Anterior cingulate cortex (tissue), 58 donors: ENCODE measurements at places on chromosomes 7 and 10.

GRCh38 chr7:85489498-85489897 is 302.6 kb upstream of the SEMA3D start:
- DNase-seq: no peak

- no peak for DNase-seq
Measured at GRCh38 chr7:132140341-132140740, 435.9 kb downstream of the PLXNA4 start.

- DNase-seq: no peak
Measured at GRCh38 chr7:44764081-44764480, 15.4 kb downstream of the ZMIZ2 start.

- DNase-seq: no peak
Measured at GRCh38 chr10:10492420-10492819, 525.3 kb upstream of the CELF2 start.

DNA sequence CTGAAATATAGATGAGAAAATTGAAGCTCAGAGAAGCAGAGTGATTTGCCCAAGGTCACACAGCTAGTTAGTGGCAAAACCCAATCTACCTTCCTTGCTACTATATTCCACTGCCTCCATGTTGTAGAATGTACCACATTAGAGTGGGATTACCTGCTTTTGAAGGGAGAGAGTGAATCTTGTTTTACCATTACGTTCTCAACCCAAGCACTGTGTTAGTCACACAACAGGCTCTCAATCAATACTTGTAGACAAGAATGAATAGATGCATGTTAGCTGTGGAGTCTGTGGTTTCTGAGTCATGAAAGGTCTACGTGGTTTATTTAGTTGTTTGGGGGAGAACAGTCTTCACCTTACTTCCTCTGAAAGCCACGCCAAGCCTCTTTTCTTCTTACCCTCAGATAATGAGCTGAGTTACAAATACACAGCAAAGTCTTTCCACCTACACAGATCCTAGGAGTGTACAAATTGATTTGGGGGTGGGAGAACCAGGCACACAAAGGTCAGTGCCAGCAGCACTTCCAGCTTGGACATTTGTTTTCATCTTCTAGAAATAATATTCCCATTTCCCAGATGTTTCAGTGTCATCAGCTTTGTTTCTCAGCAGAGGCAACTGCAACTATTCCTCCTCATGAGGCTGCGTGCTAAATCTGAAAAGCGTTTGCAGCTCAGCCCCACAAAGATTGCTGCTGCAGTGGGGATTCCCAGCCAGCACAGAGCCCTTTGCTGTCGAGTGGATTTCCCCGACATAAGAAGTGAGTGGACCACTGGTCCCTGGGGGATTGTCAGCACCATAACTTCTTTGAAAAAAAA is 71.5 kb upstream of the ADO start:
- DNase-seq: no peak

- DNase-seq: no peak
Measured at GRCh38 chr7:77571801-77572200, 34.7 kb downstream of the PTPN12 start.

DNA sequence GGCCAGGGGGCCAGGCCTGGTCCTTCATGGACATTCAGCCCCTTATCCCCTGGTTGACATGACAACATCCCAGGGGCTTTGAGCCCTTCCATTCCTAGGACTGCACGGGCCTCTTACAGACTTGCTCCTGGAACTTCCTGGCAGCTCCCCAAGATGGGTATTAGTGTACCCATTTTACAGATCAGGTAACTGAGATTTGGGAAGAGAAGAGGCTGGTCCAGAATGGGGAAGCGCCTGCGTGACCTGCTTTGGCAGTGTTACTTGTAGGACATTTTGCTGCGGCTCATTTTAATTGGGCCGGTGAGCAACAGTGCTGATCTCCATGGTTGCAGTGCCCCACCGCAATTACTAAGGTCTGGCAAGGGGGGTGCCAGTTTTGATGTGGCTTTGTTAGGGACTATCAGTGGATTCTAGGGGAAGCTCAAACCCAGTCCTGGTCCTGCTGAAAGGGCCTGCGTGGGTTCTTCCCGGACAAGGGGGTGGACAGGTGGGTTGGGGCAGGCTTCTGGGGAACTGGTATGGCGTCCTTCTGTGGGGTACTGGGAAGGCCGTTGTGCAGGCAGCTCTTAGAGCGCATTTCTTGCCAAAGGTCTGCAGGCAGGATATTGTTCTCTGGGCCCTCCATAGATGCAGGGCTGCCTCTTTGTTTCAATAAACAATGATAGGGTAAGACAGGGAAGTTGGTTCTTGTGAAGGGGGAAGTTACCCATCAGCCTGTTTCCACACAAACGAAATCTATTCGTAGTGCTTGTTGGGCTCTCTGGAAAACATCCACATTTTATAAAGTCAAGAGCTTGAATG is 137.6 kb downstream of the RGS10 start:
- DNase-seq: no peak

DNA sequence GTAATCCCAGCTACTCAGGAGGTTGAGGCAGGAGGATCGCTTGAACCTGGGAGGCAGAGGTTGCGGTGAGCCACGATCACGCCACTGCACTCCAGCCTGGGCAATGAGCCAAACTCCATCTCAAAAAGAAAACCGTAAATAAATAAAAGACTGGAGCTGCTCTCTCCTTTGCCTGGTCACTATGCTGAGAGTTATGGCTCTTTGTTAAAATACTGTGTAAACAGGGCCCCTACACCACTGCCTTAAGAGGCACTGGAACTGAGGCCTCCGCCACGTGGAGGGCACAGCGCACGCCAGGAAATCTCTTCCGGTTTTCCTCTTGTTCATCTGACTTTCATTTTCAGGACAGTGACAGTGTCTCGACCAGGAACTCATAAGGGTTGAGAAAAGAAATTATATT is 123.3 kb downstream of the PAXIP1 start:
- DNase-seq: no peak

DNA sequence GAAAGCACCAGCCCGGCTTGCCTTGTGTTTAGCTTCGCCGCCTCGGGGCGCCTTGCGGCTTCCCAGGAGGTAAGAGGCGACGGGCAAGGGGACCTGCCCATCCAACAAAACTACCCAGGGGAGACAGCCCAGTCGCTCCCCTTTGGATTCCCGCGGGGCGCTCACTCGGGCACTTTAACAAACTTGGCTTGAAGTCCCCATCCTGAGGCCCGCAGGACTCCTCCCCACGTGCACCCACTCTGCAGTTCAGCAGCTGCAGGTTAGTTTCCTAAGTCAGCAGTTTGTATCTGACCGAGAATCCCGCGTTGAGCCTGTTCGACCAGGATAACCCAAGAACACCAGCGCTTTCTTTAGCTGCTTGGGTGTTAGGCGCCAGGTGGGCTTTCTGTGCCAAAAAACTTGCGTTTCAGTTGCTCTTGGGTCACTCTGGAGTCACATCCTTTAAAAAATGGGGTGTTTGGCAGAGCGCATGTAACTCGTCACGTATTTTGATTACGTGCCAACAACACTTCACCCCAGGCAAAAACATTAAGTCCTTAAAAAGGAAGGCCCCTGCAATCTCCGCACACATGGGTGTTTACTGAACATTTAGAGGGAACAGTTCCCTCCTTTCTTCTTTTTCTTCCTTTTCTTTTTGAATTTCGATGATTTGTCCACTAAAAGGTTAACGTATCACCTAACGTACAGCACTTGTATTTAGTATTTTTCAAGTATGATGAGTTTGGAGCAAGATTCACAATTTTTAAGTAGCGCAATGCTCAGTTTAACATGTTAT is 876 bp downstream of the DNAH11 start:
- no peak for DNase-seq

GRCh38 chr7:15199482-15199881 is 296.9 kb upstream of the DGKB start:
- no peak for DNase-seq

GRCh38 chr7:114426824-114427223 is 12.2 kb downstream of the FOXP2 start:
- no peak for DNase-seq

DNA sequence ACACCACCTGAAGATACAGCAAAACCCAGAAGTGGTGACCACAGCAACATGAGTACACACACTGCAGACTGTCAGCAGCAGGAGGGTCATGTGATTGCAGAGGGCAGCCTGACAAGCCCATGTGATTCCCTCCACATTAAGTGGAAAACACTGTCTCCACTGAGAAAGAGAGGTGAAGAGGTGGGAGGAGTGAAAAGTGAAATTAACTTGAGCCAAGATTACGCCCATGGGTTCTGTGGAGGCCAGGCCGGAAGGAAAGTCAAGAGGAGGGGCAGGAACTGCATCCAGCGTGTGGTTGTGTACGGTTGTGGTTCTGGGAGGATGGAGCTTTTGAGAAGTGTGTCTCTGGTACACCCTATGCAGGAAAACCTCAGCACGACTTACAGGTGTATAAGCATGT is 138.5 kb downstream of the PLXNA4 start:
- no peak for DNase-seq

GRCh38 chr10:11551916-11552602 is 59.4 kb downstream of the USP6NL start:
- no peak for DNase-seq

DNA sequence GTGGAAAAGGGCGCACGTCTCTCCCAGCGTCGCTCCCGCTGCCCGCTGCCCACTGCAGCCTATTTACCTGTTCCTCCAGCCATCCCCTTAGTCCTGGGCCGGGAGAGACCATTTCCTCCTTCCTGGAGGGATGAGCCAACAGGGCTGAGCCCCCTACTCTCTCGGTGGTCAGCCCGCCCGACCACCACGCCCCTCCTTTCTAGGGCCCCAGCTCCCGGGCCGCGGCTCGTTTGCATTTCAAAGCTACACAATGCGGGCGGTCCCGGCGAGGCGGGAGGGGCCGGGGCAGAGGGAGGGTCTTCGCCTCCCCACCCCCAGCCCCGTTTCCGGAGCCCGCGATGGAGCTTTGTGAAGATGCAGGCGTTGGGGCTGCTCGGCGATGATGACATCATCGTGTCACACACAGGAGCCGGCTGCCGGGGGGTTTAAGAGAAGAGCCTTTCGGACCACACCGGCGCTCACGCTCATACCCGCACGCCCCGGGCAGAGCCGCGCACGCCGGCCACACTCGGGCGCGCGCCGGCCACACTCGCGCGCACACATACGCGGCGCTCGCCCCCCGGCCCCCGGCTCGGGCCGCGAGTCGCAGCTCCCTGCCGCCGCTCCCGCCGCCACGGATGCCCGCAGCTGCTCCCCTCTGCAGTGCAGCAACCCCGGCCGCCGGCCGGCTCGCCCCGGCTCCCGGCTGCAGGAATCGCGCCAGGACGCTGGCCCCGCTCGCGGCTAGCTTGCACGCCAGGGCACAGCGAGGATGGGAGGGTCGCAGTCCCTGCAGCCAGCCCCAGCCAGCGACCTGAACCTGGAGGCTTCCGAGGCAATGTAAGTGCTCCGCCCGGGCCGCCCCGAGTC is 107.7 kb upstream of the BTBD16 start:
- peak; percentile 37 for DNase-seq

GRCh38 chr10:95389982-95390381 is 99.2 kb upstream of the PDLIM1 start:
- no peak for DNase-seq

DNA sequence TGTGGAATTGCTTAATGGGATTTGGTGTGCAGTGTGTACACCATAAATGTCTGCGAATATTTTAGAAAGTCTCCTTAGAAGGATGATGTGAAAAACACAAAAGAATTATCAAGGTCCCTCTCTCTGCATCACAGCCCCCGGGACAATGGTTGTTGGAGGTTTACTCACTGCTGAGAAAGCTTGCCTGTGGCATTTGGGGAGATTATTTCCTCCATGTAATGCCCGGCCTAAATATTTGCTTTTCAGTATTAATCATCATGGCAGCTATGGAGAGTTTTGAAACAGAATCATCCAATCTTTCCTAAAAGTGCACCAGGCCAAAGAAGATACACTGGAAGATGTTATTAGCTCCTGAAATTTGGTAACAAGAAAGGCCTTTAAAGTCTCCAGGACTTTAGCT is 113.8 kb upstream of the ADCY1 start:
- DNase-seq: no peak

- DNase-seq: peak; percentile 44
Measured at GRCh38 chr7:111735661-111736551, 173.6 kb upstream of the IMMP2L start.

DNA sequence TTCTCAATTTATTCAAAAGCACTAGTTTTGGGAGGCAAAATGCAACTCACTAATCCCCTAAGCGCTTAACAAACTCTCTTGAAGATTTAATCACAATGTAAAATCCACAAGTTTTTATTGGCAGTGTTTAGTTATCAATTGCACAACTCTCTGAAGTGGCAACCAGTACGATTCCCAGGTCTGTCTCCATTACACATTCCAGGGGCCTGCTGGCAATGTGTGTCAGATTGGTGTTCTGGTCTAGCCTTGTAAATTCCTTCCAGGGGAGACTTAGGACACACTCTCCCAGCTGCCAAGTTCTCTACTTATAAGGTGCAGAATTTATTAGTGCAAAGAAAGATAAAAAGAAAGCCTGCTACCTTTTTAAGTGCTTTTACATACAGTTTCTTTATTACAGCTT is 164.7 kb upstream of the HPS1 start:
- no peak for DNase-seq

DNA sequence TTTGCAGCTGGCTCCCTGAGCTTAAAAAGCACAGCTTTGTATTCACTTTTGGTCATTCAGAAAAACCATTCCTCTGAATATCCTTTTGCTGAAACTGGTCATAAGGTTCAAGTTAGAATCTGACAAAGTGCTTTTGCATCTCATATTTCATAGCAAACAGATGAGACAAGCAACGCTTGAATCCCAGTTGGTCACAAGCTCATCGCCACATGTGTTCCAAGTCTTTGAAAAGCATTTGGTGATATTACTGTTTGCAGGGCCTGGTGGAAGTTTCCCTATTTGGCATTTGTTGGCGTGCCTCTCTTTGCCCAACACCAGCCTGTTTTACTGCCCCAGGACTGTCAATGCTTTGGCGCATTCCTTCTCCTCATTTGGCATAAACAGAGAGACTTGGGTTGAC is 10.3 kb downstream of the TACC2 start:
- no peak for DNase-seq

- no peak for DNase-seq
Measured at GRCh38 chr10:62669341-62669740, 135.2 kb upstream of the ADO start.

DNA sequence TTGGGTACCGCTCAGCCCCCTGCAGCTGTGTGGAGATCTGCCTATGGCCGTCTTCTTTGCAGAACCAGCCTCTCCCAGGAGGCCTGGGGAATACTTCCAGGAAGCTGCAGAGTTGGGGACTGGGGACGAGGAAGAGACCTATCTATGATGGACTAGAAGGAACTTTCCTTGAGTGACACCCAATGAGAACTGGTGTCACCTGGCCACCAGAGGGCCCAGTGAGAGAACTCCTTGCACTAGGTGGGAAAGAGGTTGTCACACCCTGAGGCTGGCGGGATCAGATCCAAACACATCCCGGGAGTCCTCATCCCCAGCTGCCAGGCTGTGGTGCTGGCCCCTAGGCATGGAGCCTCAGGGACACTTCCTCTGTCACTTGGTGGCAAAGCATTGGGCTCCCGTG is 4.9 kb upstream of the GRID2IP start:
- no peak for DNase-seq

DNA sequence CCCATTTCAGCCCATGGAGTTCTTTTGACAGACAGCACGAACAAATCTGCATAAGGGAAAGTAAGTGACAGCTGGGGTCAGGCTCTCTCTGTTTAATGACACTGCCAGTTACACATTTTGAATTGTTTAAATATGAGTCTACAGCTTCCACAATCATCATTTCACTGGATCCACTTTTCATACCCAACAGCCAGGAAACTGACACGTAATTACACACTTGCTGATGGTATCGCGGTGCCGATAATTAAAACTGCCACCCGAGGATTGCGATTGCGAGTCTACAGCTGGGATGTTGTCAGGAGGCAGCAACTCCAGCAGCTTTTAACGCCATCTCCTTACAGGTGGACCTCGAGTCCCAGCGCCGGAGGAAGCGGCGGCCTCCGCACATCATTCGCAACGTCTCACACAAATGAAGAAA is 230.8 kb upstream of the MGMT start:
- no peak for DNase-seq
